ENCODE measurements at places on chromosomes 3 and 15.

DNA sequence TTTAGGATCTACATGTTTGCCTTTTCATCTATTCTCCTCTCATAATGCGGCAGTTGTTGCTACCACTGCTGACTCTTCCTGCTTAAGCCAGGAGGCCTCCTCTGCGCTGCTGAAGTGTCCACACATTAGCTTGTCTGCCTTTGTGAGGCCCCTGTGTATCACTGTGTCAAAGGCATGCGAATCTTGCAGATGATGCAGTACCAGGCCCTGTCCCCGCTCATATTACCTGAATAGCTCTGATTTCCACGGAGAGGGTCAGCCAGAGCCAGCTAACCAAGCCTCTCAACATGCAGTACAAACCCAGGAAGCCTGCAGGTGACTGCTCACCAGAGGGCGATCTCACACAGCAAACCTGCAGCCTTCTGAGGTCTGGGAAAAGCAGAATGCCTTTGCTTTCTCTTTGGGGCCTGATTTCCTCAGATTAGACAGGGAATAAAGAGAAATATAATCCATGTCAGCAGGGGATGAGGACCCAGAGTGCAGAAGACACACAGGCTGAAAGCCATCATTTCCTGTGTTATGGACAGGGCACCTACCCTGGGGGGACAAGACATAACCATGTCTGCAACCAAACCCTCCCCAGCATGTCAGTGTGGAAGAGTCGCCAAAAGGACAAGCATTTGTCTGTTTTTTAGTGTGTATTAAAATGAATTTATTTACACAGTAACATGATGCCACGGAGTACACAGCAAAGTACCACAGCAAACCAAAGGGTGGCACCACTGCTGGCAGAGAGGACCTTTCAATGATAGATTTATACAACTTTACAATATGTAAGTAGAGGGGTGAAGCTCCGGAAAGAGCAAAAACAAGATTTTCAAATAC, 36.8 kb upstream of the TSPAN3 start:
- peak; percentile 37 for DNase-seq

GRCh38 chr15:40106203-40107161, 2.2 kb downstream of the BMF start:
- DNase-seq: peak; percentile 69

- peak; percentile 77 for DNase-seq
These were observed 107.1 kb upstream of the FHIT start for GRCh38 chr3:61358364-61358763.

GRCh38 chr15:73677733-73678132, 6.5 kb upstream of the CD276 start:
- no peak for DNase-seq

DNA sequence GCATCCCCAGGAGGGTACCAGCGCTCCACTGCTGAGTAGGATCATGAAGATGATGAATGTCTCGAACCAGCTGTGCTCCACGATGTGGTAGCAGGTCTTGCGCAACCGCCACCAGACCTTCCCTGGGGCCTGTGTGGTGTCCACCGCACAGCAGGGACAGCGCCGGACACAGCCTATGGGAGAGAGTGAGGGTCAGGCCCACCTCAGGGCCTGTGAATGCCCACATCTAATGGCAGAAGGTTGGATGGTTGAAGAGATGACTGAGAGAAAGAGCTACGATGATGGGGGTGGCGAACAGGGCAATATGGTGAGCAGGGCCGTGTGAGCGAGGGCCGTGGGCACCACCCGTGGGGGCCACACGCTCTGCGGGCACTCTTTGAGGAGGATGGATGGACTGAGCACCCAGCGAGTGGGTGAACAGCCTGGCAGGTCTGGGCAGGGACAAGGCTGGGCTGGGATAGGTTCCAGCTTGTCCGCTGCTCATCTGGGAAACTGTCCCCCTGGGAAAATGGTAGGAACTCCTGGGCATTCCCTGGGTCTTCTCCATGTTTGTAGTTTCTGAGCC, 74.1 kb downstream of the SCN5A start:
- DNase-seq: no peak

DNA sequence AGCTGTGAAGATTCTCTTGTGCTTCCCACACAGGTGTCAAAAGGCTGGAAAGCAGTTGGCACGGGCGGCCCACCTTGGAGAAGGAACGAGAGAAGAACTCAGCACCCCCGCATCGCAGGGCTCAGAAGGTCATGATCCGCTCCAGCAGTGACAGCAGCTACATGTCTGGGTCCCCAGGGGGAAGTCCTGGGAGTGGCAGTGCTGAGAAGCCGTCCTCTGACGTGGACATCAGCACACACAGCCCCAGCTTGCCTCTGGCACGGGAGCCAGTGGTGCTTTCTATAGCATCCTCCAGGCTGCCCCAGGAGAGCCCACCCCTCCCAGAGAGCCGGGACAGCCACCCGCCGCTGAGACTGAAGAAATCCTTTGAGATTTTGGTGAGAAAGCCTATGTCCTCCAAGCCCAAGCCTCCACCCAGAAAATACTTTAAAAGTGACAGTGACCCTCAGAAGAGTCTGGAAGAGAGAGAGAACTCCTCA, 31.4 kb downstream of the STARD5 start:
- DNase-seq: no peak

GRCh38 chr15:81888748-81889484, 156.9 kb downstream of the MEX3B start:
- no peak for DNase-seq

GRCh38 chr3:131690800-131691199, 188.0 kb upstream of the MRPL3 start:
- no peak for DNase-seq

DNA sequence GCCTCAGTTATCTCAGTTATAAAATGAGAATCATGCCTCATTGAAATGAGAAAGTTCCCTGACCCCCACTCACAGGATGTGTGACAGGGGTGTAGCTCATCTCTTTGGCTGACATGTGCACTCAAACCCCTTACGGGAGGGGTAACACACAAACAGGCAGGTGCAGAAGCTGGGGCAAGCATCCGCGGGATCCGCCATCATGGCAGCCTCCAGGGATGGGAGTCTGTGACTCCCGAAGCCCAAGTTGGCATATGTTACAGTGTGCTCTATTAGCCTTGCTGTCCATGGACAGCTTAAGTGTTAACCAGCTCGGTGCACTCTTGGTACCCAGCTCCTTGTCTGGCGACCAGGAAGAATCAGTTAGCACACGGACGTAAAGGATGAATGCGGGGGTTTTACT, 822.7 kb upstream of the SEMA6D start:
- DNase-seq: no peak

- no peak for DNase-seq
These were observed 45.4 kb downstream of the TMEM45A start for GRCh38 chr3:100537646-100538338.

GRCh38 chr3:49716691-49717210, 2.7 kb downstream of the AMIGO3 start:
- no peak for DNase-seq

- DNase-seq: peak; percentile 50
These were observed 16.5 kb downstream of the SEMA3G start for GRCh38 chr3:52428151-52429005.

DNA sequence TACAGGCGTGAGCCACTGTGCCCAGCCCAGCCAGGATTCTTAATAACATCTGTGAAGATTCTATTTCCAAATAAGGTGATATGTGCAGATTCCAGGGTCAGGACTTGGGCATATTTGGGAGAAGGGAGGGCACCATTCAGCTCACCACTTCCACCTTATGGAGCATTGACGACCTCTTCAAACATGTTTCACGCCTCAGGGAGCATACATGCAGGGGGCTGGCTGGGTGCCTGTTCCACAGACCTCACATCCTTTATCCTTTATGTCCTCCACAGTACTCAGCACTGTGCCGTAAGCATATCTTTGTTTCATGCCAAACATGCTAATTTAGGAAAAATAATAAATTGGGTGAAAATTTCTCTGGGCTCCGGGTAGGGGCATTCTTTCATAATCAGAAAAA, 229.0 kb downstream of the THSD4 start:
- DNase-seq: no peak

GRCh38 chr3:118955914-118956556, 78.6 kb downstream of the IGSF11 start:
- DNase-seq: no peak

DNA sequence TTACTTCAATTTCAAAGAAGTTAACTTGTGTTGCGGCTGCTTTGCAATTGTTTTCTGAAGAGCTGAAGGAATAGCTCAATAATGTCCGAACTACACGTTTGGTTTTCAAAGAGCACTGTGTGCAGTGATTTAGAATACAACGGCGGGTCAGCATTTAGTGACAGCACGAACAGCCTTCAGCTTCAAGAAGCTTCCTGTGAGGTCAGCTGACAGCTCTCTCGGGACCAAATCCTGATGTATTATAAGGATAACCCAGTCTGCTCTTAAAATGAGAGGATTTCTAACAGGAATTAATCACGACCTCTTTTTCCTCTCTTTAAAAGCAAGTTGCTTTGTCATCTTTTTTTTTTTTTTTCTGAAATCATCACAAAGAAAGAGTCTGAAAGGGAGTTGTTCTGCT, 97.9 kb upstream of the UNC13C start:
- no peak for DNase-seq

- no peak for DNase-seq
These were observed 340.0 kb downstream of the VPS13C start for GRCh38 chr15:61720197-61720704.

GRCh38 chr3:187257471-187257870, 34.1 kb downstream of the MASP1 start:
- no peak for DNase-seq

DNA sequence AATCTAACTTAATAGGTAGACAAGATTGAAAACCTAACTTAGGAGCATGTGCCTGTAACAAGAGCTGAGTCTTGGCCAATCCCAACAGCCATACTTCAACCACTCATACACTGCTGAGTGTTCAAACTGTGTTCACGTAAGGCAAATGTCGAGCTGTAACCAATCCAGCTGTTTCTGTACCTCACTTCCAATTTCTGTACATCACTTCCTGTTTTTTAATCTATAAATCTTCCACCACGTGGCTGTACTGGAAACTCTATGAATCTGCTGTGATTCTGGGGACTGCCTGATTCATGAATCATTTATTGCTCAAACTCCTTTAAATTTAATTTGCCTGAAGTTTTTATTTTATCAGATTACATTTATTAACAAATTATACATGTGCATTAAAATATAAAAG, 44.6 kb upstream of the NEDD4 start:
- no peak for DNase-seq

Data from left ventricle myocardium inferior (tissue), 1 donor.